ENCODE measurements at places on chromosomes 11 and 22.

DNA sequence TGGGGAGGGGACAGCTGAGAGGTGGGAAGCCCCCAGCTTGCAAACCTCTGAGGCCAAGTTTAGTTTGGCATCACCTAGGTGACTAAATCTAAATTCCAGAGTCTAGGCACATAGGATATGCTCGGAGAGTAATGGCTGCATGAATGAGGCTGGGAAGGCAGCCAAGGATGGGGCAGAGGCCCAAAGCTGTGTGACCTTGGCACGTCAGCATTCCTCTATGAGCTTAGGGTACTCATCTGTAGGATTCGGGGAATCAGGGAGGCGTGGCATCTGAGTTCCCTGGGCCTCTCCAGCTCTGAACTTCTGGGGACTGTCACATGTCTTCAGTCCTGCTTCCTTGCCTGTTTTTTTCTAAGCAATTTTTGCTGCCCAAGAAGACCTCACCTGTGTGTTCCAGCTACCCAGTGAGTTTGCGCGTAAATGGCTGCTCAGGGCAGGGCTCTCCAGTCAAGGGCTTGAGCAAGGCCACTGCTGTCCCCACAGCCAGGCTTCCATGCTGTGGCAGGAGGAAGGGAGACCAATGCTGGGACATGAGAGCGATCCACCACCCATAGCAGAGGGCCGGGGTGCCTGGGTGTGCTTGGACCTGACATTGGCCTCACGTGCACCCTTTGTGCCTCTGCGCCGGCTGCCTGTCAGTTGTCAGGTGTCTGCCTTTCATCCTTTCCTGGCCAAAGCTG, 13.9 kb downstream of the DAGLA start:
- no peak for DNase-seq

- DNase-seq: no peak
Measured at GRCh38 chr11:125494974-125495725, 915 bp downstream of the FEZ1 start.

DNA sequence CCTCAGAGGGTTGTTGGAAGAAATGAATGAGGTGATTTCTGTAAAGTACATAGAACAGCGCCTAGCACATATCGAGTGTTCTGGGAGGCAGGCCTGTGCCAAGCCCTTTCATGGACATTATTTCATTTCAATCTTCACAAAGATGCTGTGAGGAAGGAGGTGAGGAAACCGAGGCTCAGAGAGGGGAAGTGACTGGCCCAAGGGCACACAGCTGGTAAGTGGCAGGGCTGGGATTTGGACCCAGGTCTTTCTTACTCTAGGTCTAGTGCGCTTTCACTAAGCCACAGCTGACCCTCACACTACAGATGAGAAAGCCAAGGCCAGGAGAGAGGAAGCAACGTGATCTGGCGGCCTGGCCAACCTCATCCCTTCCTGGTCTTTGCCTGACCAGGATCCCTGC, 2.0 kb downstream of the PELI3 start:
- DNase-seq: no peak

DNA sequence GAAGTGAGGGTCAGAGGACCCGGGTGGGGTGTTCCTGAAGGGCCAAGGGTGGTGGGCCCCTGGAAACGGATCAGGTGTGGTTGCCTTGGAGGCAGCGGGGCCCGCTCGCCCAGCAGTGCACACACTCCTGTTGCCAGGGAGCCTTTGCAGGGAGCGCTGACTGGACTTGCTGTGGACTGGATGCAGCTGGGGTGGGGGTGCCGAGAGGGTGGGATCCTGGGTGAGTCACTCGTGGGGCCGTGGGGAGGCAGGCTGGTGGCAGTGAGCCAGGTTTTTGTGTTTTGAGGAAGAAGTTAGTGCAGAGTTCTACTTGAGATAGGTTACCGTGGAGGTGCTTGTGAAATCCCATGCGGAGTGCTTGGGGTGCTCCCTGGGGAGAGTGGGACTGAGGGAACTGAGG, 1.3 kb downstream of the MRPL23 start:
- DNase-seq: no peak

All from stimulated activated CD4-positive, alpha-beta T cell treated with anti-CD3 and anti-CD28 coated beads, Interleukin-15, amount 100 ng/mL, for 48 hours (primary cell).